ENCODE measurements at places on chromosomes 3 and 15. TPM values are rescaled to one million over a fixed set of nuclear protein-coding genes. Genes with fewer than 3 reads are reported as not detected.

GRCh38 chr3:188594139-188594538 is 440.2 kb downstream of the LPP start:
- no peak for DNase-seq

Gene WNT5A
- 9.7 TPM for total RNA-seq

- no peak for DNase-seq
Measured at GRCh38 chr15:68012911-68013310, 41.2 kb upstream of the PIAS1 start.

DNA sequence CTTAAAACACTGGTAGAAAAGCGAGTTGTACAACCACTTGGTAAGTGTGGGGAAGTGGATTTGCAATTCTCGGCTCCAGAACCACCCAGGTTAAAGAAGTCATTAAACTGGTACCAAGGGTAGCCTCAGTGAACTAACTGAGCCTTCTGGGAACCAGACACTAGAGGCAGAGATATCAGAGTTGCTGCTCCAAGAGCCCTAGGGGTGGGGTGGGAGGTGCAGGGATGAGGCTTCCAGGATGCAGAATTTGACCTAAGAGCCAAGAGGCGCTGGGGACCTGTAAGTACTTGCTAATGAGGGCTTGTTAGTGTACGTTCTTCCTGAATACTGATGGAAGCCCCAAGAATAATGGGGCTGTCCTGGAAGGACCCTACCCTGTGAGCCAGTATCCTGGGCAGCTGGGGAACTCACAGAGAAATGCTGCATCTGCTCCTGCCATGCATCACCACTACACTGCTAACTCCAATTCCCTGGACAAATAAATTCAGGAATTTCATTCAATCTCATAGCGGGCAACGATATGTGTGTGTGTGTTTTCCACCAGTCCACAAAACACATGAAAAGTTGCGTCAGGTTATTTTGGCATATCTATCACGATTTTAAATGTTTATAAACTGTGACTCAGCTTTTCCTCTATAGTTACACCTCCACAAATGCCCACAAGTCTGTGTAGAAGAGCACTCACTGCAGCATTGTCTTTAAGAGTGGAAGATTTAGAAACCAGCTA is 23.8 kb downstream of the STIMATE start:
- no peak for DNase-seq

Gene GADL1
- total RNA-seq: not detected

Gene DAZL
- total RNA-seq: 0.33 TPM

DNA sequence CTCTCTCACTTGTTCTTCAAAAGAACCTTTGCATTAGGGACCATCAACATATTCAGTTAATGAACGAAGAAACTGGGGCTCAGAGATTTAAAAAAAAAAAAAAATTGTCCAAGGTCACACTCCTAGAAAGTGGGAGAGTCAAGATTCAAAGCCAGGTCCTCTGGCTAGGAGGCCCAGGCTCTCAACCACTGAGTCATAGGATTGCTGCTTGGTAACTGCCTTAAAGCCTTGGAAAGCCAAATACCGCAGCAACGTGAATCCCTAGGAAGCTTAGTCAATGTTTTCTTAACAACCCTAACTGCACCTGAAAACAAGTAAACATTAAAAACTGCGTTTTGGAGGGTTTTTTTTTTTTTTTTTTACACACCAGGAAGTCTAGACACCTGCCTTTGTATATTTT is 156.8 kb downstream of the WNT5A start:
- DNase-seq: no peak
